Tibial artery (tissue), 4 donors: ENCODE measurements at places on chromosomes 3 and 15.

DNA sequence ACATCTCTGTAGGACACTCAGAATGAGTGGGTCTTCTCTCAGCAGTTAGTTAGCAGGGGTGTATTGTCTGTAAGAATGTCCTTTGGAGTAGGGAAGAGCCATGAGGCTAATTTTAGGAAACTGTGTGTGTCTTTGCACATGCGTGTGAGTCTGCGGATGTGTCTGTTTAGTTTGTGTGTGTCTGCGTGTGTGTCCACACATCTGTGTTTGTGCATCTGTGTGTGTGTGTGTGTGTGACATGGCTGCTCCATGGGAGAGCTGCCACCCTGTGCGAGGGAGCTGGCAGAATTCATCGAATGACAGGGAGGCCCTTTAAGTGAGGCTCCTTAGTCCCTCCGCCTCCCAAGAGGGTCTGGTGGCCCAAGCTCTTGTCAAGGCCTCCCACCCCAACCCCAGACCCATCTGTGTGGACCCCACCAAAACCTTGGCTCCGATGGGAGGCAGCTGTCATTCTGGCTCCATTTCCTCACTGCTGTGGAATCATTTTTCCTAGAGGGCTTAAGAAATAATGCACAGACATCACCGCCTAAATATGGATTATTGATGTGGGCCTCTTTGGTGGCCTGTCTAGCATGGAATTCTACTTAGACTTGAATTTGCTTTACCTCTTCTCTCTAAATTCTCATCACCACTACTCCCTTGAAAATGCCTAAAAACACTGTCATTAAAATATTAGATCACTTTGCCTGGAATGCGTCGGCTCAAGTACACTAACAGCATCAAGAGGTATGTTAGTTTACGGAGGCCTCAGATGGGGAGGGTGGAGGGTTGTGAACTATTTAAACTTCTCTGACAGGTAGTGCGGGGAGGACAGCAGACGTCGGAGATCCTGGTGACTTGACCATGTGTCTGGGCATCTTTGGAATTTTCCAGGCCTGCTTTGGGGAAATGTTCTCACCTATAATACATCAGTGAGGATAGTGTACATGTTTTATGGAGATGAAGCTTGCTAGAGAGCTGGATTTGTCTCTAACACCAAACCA lies 9.4 kb downstream of the ESYT3 start:
- no peaks in the 10 kb centered on the region for H3K4me1 ChIP-seq
- no peaks in the 10 kb centered on the region for H3K27me3 ChIP-seq
- H3K4me3 ChIP-seq = no peak overlapping the region
- no peak overlapping the region for H3K27ac ChIP-seq

DNA sequence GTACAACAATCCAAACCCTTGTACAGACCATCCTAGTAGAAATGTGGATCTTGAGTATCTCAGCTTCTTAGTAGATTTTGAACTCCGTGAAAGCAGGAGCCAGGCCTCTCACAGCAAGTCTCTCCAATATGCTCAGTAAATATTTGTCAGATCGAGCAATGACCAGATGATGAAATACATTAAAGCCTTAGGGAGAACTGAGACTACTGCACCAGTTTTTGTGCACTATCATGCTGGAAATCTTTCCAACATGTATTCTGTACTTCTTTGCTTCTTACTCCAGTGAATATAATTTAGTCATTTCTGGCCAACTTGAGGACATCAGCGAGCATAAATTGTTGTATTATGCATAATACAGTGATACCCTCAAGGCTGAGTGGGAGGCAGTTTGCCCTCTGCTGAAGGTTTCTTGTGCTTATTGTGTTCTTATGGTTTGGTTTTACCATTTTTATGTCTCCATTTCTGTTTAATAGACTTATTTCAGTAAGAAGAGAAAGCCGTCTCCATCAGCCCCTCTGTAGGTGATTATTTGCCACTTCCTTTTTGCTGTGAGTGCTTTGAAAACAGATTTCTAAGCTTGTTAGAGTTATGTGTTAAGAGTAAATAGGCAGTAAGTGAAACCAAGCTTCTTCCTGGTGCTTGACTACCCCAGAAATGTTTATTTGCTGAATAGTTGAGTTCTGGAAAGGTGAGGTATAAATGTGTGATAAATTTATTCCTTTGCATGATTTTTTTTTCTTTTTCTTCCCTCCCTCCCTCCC lies 147.1 kb downstream of the PGPEP1L start:
- H3K4me1 ChIP-seq = peaks cover 3% of the 10 kb centered on the region
- H3K27ac ChIP-seq = peak overlapping the region; percentile 89
- DNase-seq = no peak
- H3K27me3 ChIP-seq = no peaks in the 10 kb centered on the region

DNA sequence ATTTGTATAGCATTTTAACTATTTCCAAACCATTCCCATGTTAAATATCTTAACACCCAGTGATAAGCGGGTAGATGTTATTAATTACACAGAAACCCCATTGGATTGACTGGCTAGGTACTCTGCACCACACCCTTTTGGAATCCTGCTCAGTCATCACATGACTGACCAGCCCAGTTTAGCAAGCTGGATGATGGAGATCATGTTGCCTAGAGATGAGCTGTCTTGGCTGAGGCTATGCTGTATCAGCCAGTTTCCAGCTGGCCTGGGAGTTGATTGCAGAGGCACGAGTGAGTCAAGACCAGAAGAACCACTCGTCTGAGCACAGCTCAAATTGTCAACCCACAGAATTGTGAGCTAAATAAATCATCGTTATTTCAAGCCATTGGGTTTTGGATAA lies 124.6 kb downstream of the ZNF621 start:
- no peak overlapping the region for H3K4me3 ChIP-seq
- H3K36me3 ChIP-seq = no peaks in the 10 kb centered on the region
- DNase-seq = no peak
- no peak overlapping the region for H3K27ac ChIP-seq

- H3K27me3 ChIP-seq = no peaks in the 10 kb centered on the region
- H3K4me1 ChIP-seq = no peaks in the 10 kb centered on the region
- H3K4me3 ChIP-seq = no peak overlapping the region
- no peak for DNase-seq
- H3K27ac ChIP-seq = no peak overlapping the region
Measured at GRCh38 chr3:64627471-64628321, 60.1 kb downstream of the ADAMTS9 start.

- no peaks in the 10 kb centered on the region for H3K36me3 ChIP-seq
- H3K4me3 ChIP-seq = peak within 1 kb of the TSS; percentile 46
- H3K4me1 ChIP-seq = peaks cover 55% of the 10 kb centered on the region
- peak; percentile 77 for DNase-seq
- no peak within 1 kb of the TSS for H3K27ac ChIP-seq
- H3K27me3 ChIP-seq = no peaks in the 10 kb centered on the region
Measured at GRCh38 chr3:49903451-49904424, at the start of gene MST1R. TSS of gene MST1R (minus strand) at chr3:49903873. CDS start at chr3:49903609, 264 bp downstream.

GRCh38 chr15:55535436-55535835 lies 27.4 kb upstream of the DNAAF4 start:
- no peaks in the 10 kb centered on the region for H3K36me3 ChIP-seq
- no peaks in the 10 kb centered on the region for H3K27me3 ChIP-seq
- H3K4me1 ChIP-seq = no peaks in the 10 kb centered on the region
- no peak overlapping the region for H3K4me3 ChIP-seq
- DNase-seq = no peak

GRCh38 chr15:56356616-56357015 lies 8.6 kb upstream of the TEX9 start:
- H3K27me3 ChIP-seq = no peaks in the 10 kb centered on the region
- H3K27ac ChIP-seq = no peak overlapping the region
- no peaks in the 10 kb centered on the region for H3K36me3 ChIP-seq
- no peak for DNase-seq

- H3K4me3 ChIP-seq = no peak overlapping the region
- DNase-seq = no peak
- no peak overlapping the region for H3K27ac ChIP-seq
- peaks cover 19% of the 10 kb centered on the region for H3K4me1 ChIP-seq
- H3K27me3 ChIP-seq = no peaks in the 10 kb centered on the region
Measured at GRCh38 chr15:51375966-51376640, 34.6 kb downstream of the GLDN start.
